Aorta (tissue), 5 donors: ENCODE measurements at places on chromosomes 11 and 22. TPM values are rescaled to one million over a fixed set of nuclear protein-coding genes. Genes with fewer than 3 reads are reported as not detected.

OR52I2 gene
- total RNA-seq: not detected

GRCh38 chr11:125173556-125173955 lies 9.0 kb downstream of the PKNOX2 start:
- no peaks in the 10 kb centered on the region for H3K4me1 ChIP-seq
- no peak for DNase-seq
- H3K36me3 ChIP-seq: no peaks in the 10 kb centered on the region
- H3K27me3 ChIP-seq: no peaks in the 10 kb centered on the region
- no peak overlapping the region for H3K27ac ChIP-seq
- H3K4me3 ChIP-seq: no peak overlapping the region

DNA sequence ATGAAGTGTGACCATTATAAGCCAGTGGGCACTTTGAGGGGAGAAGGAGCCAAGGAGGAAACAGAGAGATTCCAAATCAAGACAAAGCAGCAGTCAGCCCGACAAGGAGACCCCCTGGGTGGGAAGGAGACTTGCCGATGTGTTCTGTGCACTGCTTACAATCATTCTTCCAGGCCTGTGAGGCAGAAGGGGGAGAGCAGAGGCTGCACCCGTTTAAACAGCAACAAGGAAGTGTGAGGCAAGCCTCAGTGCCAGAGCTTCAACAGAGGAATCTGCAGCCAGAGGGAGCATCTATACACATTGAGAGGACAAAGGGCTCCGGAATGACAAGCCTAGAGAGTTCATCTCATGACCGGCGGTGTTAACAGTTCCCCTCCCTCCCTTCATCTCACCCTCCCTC lies 121.1 kb downstream of the NXPE2 start:
- H3K4me1 ChIP-seq: peaks cover 2% of the 10 kb centered on the region
- no peaks in the 10 kb centered on the region for H3K36me3 ChIP-seq
- DNase-seq: no peak
- no peak overlapping the region for H3K4me3 ChIP-seq
- H3K27ac ChIP-seq: no peak overlapping the region

GRCh38 chr22:30276039-30276438 lies 9.4 kb upstream of the OSM start:
- no peak overlapping the region for H3K27ac ChIP-seq
- H3K4me3 ChIP-seq: no peak overlapping the region
- no peaks in the 10 kb centered on the region for H3K36me3 ChIP-seq
- H3K4me1 ChIP-seq: no peaks in the 10 kb centered on the region
- DNase-seq: no peak
- no peaks in the 10 kb centered on the region for H3K27me3 ChIP-seq

DNA sequence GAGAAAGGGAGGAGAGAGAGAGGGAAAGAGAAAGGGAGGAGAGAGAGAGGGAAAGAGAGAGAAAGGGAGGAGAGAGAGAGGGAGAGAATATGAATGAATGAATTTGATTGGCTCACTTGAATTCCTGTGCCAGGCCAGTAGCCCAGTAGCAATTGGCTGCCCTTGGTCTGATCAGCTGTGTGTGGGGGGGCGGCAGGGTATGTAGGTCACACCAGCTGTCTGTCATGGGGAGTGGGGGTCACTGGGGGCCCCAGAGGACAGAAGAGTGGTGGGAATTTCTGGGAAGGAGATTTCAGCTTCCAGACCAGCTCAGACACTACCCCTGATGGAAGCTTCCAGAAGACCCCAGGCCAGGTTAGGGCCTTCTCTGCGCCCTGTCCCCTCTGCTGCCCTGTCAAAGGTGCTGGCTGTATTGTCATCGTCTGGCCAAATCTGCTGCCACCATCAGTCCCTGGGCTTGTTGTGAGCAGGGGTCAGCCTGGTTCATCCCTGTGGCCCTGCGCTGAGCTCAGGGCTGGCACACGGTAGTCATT lies 21.1 kb downstream of the MPPED1 start:
- no peak overlapping the region for H3K4me3 ChIP-seq
- no peaks in the 10 kb centered on the region for H3K27me3 ChIP-seq
- H3K36me3 ChIP-seq: no peaks in the 10 kb centered on the region
- no peaks in the 10 kb centered on the region for H3K4me1 ChIP-seq

DNA sequence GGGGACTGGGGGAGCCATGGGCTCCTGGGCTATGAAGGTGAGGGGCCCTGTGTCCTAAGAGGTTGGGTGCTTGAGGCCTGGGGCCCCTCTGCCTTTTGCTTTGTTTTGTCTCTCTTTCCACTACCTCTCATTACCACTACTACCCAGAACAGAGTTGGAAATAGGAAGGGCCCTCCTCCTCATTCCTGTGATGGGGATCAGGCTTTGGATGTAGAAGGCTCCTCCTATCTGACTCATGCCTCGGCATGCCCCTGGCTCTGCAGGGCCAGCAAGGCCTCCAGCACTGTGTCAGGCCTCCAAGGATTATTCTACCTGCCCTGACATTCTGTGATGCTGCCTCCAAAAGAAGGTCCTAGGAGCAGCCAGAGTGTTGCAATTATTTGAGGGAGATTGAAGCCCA lies 766 bp downstream of the IZUMO1R start:
- no peak overlapping the region for H3K4me3 ChIP-seq
- no peak for DNase-seq
- H3K27me3 ChIP-seq: no peaks in the 10 kb centered on the region

GRCh38 chr11:22130462-22131053 lies 62.3 kb upstream of the ANO5 start:
- H3K36me3 ChIP-seq: no peaks in the 10 kb centered on the region
- H3K4me1 ChIP-seq: no peaks in the 10 kb centered on the region
- H3K27me3 ChIP-seq: no peaks in the 10 kb centered on the region
- H3K4me3 ChIP-seq: no peak overlapping the region
- DNase-seq: no peak
- H3K27ac ChIP-seq: no peak overlapping the region

DNA sequence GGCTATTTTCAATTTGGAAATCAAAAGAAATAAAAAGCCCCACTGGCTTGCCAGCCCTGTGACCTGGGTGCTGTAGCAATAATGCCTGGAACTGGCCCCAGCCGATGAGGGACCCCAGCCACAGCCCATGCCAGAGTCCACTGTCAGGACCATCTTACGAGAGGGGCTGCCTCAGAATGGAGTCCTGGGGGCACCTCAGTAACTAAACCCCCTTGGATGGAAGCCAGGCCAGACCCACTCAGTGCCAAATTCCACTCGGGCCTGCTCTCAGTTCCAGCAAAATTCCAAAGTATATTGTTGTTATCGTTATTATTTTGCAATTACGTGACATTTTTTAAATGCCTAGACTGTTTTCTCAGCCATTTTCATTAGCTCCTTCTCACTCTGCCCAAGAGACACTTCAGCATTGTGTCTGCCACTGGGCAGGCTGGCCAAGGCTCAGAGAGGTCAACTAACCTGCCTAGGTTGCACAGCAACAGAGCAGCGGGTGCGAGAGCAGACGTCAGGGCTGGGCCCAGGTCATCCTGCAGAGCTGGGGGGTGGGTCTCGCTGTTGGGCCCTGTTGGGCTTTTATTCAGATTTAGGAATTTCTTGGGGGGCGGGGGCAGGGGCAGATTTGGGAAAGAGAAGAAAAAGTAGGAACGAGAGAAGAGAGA lies 19.5 kb downstream of the CDKN1C start:
- H3K27ac ChIP-seq: no peak overlapping the region
- no peaks in the 10 kb centered on the region for H3K36me3 ChIP-seq
- no peak for DNase-seq
- no peaks in the 10 kb centered on the region for H3K4me1 ChIP-seq
- H3K4me3 ChIP-seq: no peak overlapping the region

- no peak overlapping the region for H3K4me3 ChIP-seq
- no peaks in the 10 kb centered on the region for H3K36me3 ChIP-seq
- no peak overlapping the region for H3K27ac ChIP-seq
- H3K4me1 ChIP-seq: no peaks in the 10 kb centered on the region
- H3K27me3 ChIP-seq: no peaks in the 10 kb centered on the region
These were observed 1379.0 kb downstream of the LRRC4C start for GRCh38 chr11:40080434-40080833.

GRCh38 chr11:82767123-82767522 lies 33.5 kb upstream of the FAM181B start:
- H3K27ac ChIP-seq: no peak overlapping the region
- H3K4me3 ChIP-seq: no peak overlapping the region
- no peaks in the 10 kb centered on the region for H3K4me1 ChIP-seq
- no peak for DNase-seq
- no peaks in the 10 kb centered on the region for H3K36me3 ChIP-seq

DNA sequence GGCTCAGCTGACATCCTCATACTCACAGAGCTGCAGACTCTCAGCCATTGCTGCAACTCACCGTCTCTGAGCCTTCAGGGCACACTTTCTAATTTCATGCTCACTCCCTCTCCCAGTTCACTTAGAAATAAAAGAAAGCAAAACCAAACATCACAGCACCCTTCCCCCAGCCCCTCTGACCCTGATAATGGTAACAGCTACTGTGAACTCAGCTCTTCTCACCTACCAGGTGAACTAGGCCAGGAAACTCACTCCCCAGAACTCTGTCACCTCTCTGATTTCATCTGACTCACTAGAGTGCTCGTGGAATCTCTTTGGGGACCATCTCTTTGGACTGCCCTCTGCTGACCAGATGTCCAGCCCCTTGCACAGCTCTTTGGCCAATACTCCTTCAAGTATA lies 14.5 kb upstream of the PARVA start:
- H3K27ac ChIP-seq: no peak overlapping the region
- H3K27me3 ChIP-seq: no peaks in the 10 kb centered on the region
- no peaks in the 10 kb centered on the region for H3K36me3 ChIP-seq
- H3K4me1 ChIP-seq: no peaks in the 10 kb centered on the region

- H3K4me3 ChIP-seq: no peak overlapping the region
- H3K27me3 ChIP-seq: no peaks in the 10 kb centered on the region
- no peak overlapping the region for H3K27ac ChIP-seq
- H3K36me3 ChIP-seq: no peaks in the 10 kb centered on the region
- DNase-seq: no peak
- no peaks in the 10 kb centered on the region for H3K4me1 ChIP-seq
These were observed 19.9 kb downstream of the TRIOBP start for GRCh38 chr22:37716708-37717107.

GRCh38 chr22:49564666-49565515 lies 262.8 kb downstream of the BRD1 start:
- H3K36me3 ChIP-seq: no peaks in the 10 kb centered on the region
- DNase-seq: no peak
- H3K4me1 ChIP-seq: no peaks in the 10 kb centered on the region
- H3K27me3 ChIP-seq: no peaks in the 10 kb centered on the region
- H3K27ac ChIP-seq: no peak overlapping the region

DNA sequence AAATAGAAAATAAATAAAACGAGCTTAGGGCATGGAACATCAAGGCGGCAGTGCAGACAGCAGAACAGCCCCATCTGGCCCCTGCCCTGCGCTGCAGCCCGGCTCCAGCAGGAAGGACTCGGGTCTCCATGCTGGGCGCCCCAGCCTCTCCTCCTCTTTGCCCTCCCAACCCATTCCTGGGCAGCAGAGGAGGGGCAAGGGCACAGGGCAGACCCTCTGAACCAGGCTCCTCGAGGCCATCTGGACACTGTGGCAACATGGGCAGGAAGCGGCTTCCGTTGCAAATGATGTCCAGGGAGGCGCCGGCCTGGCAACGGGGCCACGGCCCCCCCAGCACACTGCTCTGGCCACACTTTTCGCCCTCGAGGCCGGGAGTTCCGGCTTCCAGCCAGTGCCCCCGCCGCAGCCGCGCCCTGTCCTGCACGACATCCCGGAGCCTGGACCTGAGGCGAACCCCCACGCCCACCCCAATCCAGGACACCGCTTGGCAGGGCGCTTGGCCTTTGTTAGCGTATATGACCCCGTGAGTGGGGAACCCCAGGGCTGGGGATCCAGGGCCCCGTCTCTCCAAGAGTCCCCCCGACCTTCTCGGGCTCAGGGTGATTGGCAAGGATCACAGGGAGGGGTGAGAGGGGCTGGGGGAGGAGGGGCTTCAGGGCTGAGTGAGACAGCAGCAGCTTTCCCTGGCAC lies 192.1 kb downstream of the IGLL1 start:
- no peak overlapping the region for H3K27ac ChIP-seq
- H3K4me3 ChIP-seq: no peak overlapping the region
- no peaks in the 10 kb centered on the region for H3K36me3 ChIP-seq
- no peaks in the 10 kb centered on the region for H3K27me3 ChIP-seq
- peak; percentile 69 for DNase-seq

PHRF1 gene
- 26.6 TPM for total RNA-seq

GRCh38 chr22:37674951-37675929 lies at the start of gene LGALS1:
Gene LGALS1, plus strand, starts transcription at chr22:37675636. Its CDS starts 67 bp downstream, at chr22:37675703.
- no peak within 1 kb of the TSS for H3K27ac ChIP-seq
- H3K36me3 ChIP-seq: no peaks in the 10 kb centered on the region
- no peaks in the 10 kb centered on the region for H3K27me3 ChIP-seq
- peak within 1 kb of the TSS; percentile 65 for H3K4me3 ChIP-seq
